ENCODE measurements at places on chromosomes 7 and 10.

DNA sequence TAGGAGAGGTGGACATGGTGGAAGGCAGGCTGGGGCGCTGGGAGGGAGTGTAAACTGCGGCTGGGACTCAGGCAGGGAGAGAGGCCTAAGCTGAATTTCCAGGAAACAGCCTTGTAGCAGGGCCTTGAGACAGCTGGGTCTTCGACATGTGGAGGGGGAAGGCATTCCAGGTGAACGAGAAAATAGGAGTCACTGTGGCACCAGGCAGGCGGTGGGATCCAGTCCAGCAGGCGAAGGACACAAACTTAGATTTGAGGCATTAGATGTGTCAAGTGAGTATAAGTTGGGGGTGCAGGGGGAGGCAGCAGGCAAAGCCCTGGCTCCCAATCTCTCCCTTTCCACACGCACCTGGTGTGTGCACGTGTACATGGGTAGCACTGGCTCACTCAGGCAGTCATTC lies 105.3 kb downstream of the PTPN20 start:
- no peak for DNase-seq

GRCh38 chr10:6348096-6348874 lies 145.6 kb downstream of the PFKFB3 start:
- DNase-seq = peak; percentile 33

- no peak for DNase-seq
Measured at GRCh38 chr10:100788002-100788903, 42.9 kb downstream of the PAX2 start.

DNA sequence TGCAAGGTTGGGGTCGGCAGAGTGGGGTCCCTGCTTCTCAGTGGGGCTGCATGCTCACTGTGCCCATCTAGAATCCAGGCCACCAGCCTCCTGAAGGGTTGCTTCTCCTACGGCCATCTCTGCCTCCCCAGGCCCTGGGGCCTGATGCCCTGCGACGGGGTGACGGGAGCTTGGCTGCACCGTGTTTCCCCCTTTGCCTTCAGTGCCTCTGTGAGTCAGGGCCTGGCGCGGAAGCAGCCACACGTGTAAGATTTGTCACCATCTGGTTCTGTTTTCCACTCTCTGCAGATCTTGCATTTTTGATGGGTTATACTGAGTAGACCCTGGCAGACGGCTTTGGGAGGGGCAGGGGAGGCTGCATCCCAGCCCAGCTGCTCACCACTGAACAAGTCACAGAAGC lies 7.2 kb downstream of the ADAMTS14 start:
- no peak for DNase-seq

- no peak for DNase-seq
Measured at GRCh38 chr10:88608052-88608732, 21.6 kb downstream of the LIPJ start.

DNA sequence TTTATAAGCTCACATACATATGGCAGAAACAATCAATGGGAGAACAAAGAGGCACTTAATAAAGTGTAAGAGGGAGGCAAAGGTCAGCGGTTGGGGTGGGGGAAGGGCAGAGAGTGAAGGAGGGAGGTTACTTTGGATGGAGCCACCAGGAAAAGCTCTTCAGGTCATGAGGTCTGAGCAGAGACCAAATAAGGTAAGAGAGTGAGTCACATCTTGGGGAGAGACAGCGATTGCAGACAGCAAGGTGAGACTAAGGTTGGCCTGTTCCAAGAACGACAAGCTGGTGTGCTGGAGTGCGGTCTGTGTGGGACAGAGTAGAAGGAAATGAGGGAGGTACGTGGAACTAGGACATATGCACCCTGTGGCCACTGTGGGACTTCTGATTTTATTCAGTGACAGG lies 74.3 kb upstream of the TOMM7 start:
- DNase-seq = no peak

DNA sequence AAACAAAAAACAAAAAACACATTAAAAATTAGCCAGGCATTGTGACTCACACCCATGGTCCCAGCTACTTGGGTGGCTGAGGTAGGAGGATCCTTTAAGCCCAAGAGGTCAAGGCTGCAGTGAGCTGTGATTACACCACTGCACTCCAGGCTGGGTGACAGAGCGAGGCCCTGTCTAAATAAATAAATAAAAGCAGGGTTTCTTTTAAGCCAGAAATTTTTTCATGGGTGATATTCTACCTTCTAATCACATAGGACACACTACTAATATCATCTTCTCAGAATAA lies 14.2 kb upstream of the SVIL start:
- DNase-seq = no peak

- no peak for DNase-seq
Measured at GRCh38 chr7:125661-126060, 66.7 kb upstream of the FAM20C start.

DNA sequence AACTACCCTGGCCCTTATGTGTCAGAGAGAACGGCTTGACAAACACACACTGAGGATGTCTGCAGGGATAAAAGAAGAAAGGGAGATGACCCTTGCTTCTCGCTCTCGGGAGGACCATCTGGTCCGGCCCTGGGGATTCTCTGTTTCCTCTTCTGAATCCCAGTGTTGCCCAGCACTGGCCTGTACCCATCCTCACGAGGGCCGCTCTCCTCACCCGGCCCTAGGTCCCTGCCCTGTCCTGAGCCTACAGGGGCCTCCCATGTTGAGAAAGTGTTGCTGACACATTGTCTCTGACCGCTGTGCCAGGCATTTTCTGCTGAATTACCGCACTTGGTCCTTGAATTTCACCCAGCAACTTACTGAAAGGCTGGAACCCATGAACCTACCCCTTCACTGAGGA lies 171.9 kb upstream of the LANCL2 start:
- DNase-seq = no peak

- DNase-seq = no peak
Measured at GRCh38 chr10:125531465-125531864, 151.5 kb downstream of the TEX36 start.

- no peak for DNase-seq
Measured at GRCh38 chr7:41747961-41748360, 45.1 kb upstream of the INHBA start.

DNA sequence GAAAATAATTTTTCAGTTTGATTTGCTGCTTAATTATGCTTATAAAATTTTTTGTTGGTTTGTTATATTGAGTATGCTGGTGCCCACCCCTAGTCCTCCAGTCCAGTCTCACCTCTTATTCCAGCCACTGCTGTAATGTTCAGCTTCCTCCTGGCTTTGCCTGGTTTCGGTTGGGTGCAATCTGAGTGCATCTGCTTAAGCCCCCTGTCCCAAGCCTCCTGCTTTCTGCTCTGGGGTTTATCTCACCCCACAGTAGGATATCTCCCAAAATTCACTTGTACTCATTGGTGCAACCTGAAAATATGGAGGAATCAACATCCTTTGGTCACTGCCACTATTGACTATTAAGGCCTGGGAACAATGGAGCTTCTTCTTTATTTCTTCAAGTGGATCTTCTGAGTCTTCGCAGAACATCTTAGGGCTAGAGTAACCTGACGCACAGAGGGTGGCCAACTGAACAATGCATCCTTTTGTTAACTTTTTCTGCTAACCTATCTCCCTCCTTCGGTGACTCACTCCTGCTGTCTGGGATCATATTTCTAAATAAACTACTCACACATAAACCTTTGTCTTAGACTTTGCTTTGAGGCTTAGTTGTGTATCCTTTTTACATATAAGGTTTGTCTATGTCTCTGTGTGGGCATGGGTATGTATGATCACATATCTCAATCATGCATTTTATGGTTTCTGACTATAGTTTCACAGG lies 19.1 kb upstream of the SOSTDC1 start:
- no peak for DNase-seq

DNA sequence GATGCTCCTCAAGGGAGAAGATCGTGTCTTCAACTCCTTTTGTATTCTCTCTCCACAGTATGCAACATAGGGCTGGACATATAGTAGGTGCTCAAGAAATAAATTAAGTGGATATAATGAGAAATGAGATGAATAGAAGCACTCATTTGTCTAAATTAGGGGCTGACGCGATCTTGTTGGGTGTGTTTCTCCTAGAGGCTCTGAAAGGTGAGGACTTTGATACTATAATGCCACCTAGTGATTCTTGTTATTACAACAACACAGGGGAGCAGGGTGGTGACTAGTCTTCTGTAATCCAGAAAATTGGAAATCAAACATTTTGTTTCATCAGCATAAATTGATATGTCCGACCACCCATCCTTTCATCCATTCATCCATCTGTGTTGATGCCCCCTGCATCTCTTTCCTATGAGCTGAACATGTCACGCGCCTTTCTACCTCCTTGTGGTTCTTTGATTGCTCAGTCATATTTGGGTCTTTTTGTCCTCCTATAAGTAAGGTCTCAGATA lies 3.5 kb upstream of the CFAP58 start:
- no peak for DNase-seq

DNA sequence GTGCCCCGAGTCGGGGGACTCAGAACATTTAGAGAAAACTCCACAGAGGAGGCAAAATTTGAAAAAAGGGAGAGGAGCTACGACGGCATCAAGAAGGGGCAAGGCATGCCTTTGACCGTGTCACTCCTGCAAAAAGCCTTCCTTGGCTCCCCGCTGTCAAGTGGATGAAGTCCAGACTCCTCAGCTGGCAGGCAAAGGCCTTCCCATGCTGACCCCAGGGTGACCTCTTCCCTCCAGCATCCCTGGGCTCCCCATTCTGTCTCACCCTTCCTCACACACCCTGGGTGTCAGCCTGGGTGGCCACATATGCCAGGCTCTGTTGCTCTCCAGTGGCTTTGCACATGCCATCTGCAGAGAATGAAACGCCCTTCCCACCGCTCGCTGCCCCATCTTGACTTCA lies 88.4 kb upstream of the ZMIZ1 start:
- no peak for DNase-seq

DNA sequence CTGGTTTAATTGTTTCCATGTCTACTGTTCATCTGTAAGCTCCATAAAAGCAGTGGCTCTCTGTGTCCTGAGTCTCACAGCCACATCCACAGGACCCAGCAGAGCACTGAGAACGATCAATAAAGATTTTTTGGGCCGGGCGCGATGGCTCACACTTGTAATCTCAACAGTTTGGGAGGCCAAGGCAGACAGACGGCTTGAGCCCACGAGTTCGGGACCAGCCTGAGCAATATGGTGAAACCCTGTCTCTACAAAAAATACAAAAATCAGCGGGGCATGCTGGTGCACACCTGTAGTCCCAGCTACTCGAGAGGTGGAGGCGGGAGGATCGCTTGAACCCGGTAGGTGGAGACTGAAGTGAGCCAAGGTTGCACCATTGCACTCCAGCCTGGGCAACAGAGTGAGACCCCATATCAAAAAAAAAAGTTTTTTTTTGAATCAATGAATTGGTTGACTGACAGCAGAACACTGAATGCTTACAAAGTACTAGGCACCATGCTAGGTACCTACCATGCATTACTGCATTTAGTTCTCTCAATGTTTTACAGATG lies 4.5 kb downstream of the SLC37A3 start:
- DNase-seq = no peak

- no peak for DNase-seq
Measured at GRCh38 chr7:97019710-97020225, 4.9 kb downstream of the DLX5 start.

GRCh38 chr7:154409703-154410311 lies 357.6 kb downstream of the DPP6 start:
- no peak for DNase-seq

DNA sequence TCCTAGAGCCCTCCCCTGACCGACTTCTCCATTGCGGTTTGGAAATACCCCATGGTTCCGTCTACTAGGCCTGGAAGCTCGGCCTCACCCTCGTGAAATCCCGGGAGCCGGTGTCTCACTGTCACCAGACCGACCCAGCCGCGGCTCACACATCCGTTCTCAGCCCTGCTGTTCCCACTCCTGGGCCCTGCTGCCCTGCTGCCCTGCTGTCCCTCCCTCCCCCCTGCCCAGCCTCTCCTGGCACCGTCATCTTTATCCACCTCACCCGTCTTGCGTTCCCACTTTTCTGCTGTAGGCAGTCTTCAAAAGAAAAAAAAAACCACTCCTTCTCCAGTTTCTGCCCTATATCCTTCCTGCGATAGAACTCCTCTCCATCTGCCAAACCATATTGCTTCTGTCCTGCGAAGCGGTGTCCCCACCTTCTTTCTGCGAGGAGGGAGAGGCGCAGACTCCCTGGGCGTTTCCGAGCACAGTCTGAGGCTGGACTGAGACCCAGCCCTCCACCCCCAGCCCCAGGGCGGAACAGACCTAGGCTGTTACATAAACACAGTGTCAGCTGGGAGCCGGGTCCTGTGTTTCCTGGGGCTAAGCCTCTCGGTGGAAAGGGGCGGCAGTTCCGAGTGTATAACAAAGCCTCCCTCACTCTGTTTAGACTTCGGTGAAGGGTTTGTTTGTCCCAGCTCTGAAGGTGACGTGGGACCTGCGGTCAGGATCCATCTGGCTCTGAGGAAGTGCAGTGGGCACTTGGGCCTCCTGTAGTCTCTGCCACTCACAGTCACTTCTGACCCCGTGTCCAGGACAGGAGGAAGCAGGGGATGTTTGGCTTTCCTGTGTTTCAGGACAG lies 2.8 kb downstream of the AGAP3 start:
- no peak for DNase-seq

GRCh38 chr10:299969-300368 lies 164.7 kb downstream of the ZMYND11 start:
- DNase-seq = no peak

DNA sequence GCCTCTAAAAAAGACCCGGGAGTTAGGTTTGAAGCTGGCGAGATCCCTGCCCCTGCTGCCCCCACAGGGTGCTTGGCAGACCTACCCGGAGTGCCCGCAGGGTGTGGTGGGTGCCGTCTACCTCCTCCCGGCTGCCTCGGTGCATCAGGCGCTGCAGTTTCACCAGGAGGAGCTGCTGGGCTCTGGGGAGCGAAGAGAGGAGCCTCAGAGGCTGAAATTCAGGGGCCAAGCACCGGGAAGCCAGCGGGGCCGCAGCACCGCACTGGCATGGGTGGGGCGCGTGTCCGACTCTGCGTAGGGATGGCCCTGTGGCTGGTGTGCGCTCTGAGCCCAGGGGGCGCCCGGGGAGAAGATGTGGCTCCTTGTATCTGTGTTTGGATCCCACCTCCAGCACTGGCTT lies 74.3 kb upstream of the GNA12 start:
- DNase-seq = no peak

DNA sequence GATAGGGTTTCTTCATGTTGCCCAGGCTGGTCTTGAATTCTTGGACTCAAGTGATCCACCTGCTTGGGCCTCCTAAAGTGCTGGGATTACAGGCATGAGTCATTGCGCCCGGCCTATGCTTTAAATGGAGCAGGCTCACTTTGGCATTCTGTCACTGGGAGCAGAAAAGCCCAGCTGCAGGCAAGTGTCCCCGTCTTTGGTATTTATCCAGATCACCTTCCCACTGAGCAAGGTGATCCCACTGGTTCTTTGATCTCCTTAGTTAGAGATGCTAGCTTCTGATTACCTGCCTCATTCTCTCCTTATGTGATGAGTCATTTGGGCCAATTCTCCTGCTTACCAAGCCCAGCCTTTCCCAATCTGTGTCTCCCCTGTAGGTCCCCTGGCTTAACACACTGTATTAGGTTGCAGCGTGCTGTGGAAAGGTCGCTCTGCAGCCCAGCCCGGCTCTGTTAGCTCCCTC lies 39.3 kb downstream of the SPDYE5 start:
- no peak for DNase-seq

Measured in activated naive CD4-positive, alpha-beta T cell (primary cell).